ENCODE measurements at places on chromosomes 1 and 21.

DNA sequence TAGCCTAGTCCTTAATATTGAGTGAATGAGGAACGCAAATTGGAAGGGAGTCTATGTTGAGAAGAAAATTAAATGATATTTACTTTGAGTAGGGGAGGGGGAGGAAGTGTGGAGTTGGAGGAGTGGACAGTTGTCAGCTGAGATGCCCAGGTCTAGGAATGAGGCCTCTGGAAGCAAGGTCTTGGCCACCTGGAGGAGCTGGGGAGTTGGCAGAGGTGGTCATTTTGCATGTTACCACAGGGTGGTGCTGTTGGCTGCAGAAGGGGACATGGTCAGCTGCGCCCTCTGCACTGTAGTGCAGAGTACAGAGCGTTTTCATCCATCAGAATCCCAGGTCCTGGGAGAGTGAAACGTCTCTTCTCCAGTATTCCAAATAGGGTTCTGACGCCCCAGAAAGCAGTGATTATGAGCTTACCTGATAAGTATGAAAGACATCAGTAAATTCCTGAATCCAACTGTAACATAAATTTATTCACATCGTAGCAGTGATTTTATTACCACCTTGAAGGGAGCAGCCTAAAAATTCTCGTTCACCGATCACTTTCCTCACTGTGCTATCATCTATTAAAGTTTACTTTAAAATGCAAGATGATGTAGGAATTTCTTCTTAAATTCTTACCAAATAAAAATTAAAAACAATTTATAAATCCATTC is 13.8 kb downstream of the PARK7 start:
- DNase-seq: no peak

- no peak for DNase-seq
These were observed 24.6 kb downstream of the LRRC41 start for GRCh38 chr1:46278807-46279206.

- DNase-seq: no peak
These were observed 9.1 kb downstream of the ANGPTL7 start for GRCh38 chr1:11198257-11198656.

GRCh38 chr1:26693599-26694572 is 1.9 kb upstream of the ARID1A start:
- DNase-seq: no peak

GRCh38 chr1:192958871-192959270 is 100.3 kb downstream of the UCHL5 start:
- DNase-seq: no peak

DNA sequence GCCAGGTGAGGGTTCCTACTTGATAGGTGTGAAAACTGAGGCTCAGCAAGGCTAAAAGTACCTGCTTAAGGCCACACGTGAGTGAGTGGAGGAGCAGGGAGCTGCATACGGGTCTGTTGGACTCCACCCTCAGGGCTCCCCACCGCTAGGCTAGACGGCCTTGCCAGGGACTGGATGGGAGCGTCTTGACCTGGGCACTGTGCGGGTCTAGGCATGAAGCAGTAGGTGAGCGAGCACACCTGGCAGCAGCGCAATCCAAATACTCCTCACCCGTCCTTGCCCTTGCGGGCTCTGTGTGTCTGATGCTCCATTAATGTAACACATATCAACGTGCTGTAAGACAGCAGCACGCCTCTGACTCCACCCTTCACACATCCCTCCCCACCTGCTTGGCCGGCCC is 94.0 kb downstream of the LACTBL1 start:
- DNase-seq: no peak

GRCh38 chr1:153791648-153792253 is 16.5 kb downstream of the SLC27A3 start:
- no peak for DNase-seq

DNA sequence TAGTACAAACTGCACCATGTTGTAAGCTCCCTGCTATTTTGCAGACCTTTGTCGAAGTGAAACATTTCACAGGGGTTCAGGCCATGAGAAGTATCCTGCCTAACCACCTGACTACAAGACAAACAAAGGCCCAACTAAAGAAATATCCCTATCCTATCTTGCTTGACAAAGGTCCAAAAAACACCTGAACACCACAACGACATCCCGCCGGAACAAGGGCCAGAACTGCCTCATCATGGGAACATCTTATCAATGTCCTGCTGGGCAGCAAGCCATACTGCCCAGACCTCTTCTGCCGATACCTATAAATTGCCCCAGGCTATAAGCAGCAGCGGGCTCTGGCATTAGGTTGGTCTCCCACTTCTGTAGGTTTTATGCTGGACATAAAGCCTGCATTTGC is 12.3 kb downstream of the MYSM1 start:
- DNase-seq: no peak

DNA sequence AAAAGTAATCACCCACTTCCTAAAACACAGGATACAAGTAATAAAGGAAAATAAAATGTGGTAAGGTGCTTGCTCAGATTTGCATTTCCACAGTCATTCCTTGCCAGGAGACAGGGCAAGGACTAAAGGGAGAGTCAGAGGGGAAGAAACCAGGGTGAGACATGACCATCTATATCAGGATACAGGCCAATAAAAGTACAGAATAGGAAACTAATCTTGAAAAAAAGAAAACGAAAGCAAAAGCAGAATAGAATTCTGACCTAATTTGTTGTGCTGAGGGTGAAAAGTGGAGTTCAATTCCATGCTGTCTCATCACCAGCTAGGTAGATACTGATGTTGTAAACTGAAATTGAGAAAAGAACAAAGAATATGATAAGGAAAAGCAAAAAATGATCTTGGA is 27.3 kb downstream of the JMJD4 start:
- DNase-seq: no peak

GRCh38 chr1:41509270-41509671 is 24.8 kb upstream of the EDN2 start:
- DNase-seq: no peak

DNA sequence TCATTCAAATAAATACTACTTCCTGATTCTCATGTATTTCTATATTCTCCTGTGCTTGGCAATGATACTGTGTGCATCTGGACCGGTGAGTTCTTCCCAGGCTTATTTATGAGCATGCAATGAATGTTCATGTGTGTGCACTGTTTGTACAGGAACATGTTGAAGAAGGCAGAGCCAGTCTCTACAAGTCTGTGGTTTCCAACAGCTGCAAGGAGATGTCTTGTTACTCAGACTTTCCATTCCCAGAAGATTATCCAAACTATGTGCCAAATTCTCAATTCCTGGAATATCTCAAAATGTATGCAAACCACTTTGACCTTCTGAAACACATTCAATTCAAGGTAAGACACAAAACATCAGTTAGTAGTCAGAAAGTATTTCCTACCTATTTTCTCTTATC is 19.1 kb downstream of the FMO1 start:
- no peak for DNase-seq

- DNase-seq: no peak
These were observed 42.4 kb downstream of the DRAM2 start for GRCh38 chr1:111097356-111098099.

DNA sequence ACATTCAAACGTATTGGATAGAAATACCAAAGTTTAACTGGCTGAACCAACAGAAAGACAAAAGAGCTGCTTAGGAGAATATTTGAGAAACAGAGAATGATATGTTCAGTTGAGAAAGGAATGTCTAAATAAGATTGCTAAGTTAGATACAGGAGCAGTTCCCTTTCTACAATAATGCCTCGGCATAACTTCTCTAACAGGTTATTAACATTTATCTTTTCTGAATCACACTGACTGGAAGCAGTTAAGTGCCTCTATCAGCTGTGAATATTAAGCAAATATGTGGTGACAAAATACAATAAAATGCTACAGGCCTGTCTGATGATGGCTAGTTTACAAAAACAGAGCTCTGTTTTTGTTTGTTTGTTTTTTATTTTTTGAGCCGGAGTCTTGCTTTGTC is 121.9 kb downstream of the KCNK1 start:
- no peak for DNase-seq

DNA sequence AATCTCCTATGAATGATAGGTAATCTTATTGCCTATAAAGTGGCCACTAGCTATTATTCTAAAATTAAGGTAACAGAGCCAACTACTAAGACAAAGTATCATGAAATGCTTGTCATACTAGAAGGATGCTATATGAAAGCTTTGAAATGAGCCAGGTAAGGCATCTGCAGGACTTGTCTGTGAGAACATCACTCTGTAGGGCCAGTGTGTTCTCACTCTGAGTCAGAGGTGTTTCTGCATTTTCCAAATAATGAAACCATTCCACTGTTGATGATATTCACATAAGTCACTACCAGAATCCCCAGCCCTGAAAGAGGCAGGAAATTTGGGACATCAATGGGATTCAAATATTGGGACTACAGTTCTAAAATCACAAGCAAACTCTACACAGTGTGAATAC is 25.8 kb upstream of the GBP5 start:
- DNase-seq: no peak

DNA sequence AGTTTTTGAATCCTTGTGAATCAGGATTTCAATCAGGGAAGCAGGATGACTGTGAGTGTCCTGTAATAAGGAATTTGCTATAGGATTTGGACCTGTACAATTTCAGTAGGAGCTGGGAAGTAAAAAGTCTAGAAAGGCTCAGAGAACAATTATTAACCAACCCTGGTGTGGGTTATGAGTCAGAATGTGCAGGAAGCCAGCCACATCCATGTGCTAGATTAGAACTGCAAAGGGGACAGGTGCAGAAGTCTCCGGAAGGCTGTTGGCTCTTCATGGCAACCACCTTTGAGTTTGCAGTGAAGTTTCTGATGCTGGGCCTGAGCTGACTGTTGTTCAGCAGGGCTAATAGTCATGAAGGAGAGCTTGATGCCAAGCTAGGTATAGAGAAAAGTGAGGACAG is 70.7 kb downstream of the SPATA46 start:
- no peak for DNase-seq

DNA sequence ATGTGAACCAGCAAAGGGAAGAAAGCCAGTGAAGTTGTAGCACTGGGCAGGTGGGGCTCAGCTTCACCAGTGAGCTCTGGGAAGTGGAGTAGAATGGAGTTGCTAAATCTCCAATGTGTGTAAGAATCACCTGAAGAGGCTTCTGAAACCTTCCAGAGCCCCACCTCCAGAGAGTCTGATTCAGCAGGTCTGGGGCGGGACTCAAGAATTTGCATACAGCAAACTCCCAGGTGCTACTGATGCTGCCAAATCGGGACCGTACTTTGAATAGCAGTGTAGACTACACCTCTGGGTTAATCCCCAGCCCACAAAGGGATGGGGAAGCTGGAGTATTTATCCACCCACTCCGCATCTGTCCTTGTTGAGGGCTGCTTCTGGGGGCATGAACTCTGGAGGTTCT is 154.3 kb downstream of the IGSF21 start:
- DNase-seq: no peak

DNA sequence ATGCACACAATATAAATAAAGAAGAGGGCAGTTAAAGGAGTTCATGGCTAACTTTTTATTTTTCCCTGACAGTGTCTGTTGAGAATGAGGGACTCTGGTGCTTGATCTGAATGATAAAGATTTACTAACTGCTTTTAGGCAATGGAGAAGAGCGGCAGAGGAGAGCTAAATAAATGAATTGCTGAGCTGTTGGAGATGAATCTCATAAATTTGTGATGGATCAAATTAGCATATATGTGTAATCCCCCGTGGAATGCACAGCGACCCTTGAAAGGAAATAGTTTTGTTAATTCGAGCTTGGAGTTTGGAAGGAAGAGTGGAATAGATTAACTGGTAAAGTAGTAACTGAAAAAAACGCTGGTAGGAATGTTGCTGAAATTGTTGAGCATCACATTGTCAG is 40.2 kb downstream of the HMCN1 start:
- DNase-seq: no peak

GRCh38 chr1:79215311-79215710 is 208.8 kb upstream of the ADGRL4 start:
- no peak for DNase-seq

GRCh38 chr1:24022581-24023361 is 42.6 kb upstream of the SRSF10 start:
- DNase-seq: no peak

- peak; percentile 7 for DNase-seq
These were observed 15.4 kb downstream of the ZNHIT6 start for GRCh38 chr1:85692730-85693314.

- no peak for DNase-seq
These were observed 82.5 kb downstream of the TNNI3K start for GRCh38 chr1:74317663-74318062.

DNA sequence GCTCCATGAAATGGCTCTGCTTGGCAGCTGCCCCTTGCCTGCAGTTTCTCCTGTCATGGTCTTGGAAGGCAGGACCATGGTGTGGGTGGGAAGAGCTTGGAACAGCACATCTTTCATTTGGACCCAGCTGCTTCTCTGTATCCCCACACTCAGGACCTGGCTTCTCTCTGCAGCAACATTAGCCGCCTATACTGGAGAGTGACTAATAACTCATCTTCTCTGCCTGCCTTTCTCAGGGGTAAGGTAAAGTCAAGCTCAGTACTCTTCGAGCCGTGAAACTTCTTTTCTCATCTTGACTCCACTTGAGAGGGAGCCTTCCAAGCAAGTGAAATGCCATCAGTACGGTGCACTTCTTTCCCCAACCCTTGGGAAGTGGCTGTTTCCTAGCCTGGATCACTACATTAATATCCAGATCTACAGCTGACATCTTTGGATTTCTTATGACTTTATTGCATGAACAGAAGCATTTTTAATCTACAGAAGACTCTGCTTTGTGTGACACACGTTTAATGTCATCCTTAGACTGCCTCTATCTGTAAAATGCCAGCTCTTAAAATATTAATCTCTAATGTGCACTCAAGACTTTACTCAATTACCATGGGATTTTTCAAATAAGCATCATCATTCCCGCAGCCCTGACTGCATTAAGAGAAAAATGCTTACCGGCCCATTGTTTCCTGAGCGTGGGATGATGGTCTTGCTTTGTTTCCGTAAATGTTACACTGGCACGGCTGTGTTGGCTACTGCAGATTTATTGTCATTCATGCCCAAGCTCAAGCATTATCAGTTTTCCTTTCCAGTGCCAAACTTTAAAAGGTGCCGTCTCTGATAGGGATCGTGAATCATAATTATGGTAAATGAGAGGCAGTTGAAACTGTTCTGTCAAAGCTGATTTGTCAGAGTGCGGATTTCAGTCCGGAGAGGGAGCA is 242.9 kb downstream of the HHAT start:
- no peak for DNase-seq

- no peak for DNase-seq
These were observed 21.9 kb upstream of the ARF1 start for GRCh38 chr1:228060458-228061190.

GRCh38 chr1:160410406-160411005 is 10.1 kb downstream of the VANGL2 start:
- no peak for DNase-seq

DNA sequence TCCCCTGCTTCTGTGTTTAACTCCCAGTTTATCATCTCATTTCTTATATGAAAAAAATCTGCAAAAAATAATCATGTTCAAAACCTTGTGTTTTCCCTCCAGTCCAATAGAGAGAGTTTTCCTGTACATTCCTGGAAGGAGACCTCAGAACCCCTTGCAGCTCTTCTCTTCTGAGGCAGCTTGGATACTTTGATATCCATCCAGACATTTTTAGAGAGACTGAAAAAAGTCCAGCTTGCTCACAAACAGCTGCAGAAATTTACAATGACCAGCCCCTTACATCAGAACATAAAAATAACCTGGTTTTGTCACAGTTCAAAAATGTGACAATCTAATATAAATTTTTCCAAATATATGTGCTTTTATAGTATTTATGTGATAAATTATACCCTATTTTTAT is 73.3 kb upstream of the C1orf115 start:
- DNase-seq: no peak
